Stimulated activated CD8-positive, alpha-beta memory T cell treated with anti-CD3 and anti-CD28 coated beads, Interleukin-12 subunit alpha, Interleukin-12 subunit beta, amount 100 ng/mL, for 1 hour (primary cell): ENCODE measurements at places on chromosomes 6 and 20.

- DNase-seq: peak; percentile 16
Measured at GRCh38 chr20:30168025-30168799, 1089.3 kb upstream of the DEFB115 start.

DNA sequence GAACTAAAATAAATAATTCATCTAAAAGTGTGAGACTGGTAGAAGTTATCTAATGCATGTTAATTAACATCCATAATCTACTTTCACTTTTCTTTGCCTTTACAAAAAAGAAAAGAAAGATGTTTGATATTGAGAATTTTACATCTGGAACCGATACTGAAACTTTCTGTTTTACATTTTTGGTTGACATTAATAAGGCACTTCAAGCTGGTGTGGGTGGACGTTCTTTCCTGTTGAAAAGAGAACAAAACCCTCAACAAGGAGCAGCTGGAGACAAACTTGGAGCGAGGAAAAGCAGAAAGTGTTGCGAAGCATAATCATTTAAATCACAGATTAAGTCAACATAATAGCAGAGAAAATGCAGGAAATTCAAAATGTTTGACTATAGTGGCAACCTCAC is 575.2 kb upstream of the ADGRB3 start:
- DNase-seq: no peak

- no peak for DNase-seq
Measured at GRCh38 chr6:124190256-124190655, 386.6 kb downstream of the NKAIN2 start.

DNA sequence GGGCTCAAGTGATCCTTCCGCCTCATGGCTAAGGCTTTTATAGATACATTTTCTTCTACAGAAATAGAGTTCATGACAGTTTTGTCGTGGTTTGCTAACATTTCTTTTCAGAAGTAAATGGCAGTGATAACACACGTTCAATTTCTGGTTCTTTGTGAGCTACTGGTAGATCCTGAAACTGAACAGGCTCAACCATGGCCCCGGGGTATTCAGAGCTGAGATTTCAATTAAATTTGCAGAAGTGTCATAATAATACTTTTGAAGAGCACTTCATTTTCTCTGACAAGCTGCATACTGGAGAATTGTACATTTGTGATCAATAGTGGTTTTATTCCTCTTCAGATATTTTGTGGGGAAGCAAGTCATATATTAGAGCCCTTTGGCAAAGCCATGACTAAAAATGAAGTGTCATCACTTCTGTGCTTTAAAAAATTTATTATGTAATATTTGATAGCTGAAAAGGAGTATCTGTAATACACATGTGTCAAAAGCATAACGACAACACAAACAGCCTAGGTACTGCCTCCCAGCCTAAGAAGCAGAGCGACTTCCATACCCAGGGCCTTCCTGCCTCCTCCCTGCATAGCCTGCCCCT is 84.3 kb upstream of the SCP2D1 start:
- DNase-seq: no peak

DNA sequence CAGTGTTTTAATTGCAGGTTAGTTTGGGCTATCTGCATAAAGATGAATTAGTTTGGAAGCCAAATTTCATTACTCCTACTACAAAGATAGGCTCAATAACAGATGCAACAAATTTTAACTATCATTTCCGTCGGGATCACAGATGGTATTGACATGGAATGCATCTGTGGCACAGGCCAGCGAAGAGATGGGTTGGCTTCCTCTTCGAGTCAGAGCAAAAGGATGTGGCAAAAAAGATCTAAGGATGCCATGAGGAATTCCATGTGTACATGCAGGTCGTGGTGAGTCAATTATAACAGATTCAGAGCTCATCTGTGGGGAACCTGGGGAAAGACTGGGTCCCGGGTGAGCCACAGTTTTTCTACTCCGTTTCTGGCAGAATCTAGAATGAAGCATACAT is 83.0 kb upstream of the CITED2 start:
- DNase-seq: no peak

GRCh38 chr6:7311917-7312615 is 933 bp downstream of the SSR1 start:
- no peak for DNase-seq

DNA sequence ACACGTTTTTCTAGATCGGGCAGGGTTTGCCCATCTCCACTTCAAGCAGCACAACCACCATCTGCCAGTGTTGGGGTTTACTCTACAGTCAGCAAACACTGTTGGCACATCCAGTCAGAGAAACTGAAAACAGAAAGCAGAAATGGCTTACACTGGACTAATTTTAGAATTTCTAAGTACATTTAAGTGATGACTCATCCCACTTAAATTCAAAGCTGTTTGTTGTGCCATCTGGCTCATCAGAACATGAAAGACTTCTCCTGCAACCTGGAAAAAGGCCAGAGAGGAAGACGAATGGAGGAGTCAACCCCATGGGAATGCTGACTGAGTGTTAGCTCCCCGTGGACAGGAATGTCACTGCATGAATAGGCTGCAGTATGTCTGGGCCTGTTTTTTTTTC is 21.8 kb downstream of the FAM209B start:
- no peak for DNase-seq

- DNase-seq: no peak
Measured at GRCh38 chr6:145648149-145648548, 87.2 kb downstream of the EPM2A start.

GRCh38 chr20:33014336-33015113 is 7.0 kb downstream of the BPIFB2 start:
- no peak for DNase-seq

DNA sequence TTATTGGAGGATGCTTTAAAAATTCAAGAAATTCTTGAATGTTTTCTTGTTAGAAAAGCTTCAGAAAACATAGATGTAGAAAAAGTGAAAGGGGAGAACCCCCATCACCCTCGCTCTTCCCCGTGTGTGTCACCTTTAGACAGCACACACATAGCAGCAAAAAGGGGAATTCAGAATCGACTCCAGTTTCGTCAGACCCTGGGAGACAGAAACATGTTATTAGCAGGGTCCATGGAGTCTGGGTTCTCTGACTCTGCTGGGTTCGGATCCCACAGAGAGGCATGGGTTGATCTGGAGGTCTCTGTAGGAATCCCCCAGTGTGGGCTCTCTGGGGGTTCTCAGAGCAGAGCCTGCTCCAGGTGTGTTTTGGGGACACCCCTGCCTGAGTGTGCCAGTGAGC is 43.7 kb downstream of the ARHGAP40 start:
- no peak for DNase-seq

GRCh38 chr6:126086560-126086959 is 100.2 kb downstream of the TRMT11 start:
- DNase-seq: no peak

DNA sequence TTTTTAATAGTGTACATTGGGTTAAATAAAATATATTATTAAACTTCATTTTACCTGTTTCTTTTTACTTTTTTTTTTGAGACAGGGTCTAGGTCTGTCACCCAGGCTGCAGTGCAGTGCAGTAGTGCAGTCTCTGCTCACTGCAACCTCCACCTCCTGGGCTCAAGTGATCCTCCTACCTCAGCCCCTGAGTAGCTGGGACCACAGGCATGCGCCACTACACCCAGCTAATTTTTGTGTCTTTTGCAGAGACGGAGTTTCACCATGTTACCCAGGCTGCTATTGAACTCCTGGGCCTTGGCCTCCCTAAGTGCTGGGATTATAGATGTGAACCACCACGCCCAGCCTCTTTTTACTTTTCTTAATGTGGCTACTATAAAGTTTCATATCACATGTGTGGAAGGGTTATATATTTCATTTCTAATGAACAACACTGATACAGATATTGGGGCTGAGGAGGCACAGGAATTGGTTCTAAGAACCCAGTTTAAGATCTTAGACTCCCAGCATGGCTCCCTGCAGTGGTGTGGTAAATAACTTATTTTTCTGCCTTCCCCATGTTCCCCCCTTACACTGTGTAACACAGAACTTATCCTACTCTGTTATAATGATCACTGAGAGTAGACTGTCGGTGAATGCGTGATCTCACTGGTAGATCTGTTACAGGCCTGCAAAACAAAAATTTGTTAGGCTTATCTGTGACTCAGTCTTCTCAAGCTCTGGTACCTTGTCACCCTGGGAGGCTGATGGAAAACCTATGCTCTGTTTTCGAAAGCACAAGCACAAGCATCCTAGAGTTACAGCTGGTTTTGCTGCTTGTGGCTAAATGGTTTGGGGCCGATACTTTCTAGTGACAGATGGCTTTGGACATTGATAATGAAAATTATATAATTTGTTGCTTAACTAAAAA is 5.8 kb upstream of the ATXN1 start:
- no peak for DNase-seq

- no peak for DNase-seq
Measured at GRCh38 chr6:39224523-39225182, 4.6 kb downstream of the KCNK5 start.

GRCh38 chr6:107957308-107957908 is 600 bp downstream of the SEC63 start:
- peak; percentile 33 for DNase-seq

GRCh38 chr20:47315339-47316056 is 41.0 kb downstream of the ZMYND8 start:
- no peak for DNase-seq

- DNase-seq: no peak
Measured at GRCh38 chr6:139474145-139475108, 100.0 kb upstream of the CITED2 start.

DNA sequence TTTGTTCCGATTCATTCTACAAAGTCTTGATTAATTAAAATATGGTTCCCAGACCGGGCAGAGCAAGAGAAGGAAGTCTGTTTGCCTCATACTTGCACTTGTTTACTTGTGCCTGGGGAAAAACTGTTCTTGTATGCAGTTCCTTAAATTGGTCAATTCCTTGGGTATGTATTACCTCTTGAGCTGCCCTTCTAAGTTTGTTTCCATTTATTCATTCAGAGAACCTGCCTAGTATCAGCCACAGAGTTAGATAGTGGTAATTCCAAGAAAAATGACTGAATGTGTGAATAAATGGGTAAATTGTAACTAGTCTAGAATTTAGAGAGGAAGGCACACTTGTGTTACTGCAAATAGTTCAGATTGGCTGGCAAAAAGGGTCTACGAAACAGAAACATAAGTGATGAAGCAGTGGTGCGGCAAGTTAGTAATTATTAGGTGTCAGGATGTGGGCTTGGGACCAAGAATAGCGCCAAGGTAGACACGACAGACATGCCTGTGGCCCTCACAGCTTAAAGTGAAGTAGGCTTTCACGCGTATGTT is 525 bp upstream of the MAK start:
- no peak for DNase-seq

GRCh38 chr20:17735206-17735804 is 35.5 kb downstream of the BANF2 start:
- no peak for DNase-seq

DNA sequence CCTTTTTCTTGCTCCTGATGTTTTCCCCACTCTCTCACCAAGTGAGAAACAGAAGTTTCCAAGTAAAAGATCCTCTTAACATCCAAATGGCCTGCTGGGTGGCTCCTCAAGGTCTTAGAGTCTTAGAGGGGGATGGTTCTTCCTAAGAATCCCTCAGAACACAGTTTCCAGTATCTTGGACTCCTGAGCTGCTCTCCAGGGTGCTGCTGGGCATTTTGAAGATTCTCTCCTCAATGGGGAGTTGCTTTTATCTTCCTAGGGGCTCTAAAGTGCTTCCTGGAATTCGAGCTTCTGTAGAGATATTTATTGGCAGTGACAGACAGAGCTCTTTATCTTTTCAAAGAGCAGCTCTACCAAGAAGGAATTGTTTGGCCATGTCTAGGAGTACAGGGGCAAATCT is 70.8 kb upstream of the SLC35B3 start:
- no peak for DNase-seq

DNA sequence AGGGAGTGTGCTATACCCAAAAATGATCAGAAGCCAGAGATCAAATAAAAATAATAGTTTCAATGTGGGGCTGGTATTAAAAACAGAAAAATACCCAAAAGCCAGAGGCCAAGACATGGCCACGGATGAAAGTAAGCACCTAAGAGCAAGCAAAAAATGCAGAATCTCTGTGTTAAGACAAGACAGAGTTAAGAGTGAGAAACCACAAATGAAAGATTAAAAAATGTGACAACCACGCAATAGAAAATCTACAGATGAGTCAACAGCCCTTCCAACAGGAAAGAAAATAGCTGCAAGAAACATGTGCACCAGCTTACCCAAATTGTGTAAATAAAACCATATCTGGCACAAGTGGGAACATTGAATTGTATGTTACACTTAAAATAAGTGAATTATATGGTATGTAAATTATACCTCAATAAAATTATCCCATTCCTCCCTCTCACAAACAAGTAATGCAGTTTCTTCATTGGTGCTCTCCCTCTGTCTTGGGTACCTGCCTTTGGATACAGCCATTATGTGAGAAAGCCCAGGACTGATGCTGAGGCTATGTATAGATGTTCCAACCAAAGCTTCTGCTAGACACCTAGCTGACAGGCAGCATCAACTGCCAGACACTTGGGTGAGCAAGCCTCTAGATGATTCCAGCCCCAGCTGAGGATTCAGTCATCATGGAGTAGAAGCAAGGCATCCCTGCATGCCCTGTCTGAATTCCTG is 55.3 kb upstream of the UFL1 start:
- DNase-seq: no peak

DNA sequence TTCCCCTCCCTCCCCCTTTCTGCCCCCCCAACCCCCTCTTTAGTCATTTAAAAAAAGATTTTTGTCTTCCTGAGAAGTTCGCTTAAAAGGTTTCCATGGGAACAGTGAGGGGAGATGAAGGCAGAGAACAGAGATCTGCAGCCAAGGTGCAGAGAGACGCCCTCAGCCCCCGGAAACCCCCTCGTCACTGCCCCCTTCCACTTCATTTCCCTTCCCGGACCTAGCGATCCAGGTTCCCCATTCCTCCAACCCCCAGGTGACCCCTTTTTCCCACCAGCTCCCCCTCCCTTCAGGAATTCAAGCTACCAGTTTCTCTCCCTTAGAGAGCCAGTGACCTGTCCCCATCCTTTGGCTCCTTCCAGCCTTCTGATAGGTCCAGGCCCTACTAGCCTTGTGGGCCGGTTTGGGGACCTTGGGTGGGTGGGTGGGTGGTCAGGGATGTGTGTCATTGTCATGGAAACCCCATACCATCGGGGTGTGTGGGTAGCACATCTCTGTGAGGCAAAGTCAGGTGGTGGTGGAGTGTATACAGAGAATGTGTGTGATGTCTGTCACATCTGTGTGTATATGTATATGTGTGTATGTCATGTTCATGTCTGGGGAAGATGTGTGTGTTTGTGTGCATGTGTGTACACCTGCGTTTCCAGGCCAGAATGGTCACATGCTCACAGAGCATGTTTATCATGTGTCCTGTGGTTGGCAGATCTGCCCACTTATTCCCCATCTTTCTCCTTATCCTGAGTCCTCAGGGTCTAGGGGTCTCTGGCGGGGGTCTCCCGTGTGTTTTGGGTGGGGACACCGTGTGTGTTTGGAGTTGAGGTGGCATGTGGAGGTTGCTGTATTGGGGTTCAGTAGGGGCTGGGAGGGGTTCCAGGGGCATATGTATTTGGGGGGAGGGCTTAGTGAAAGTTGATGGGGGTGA is 7.0 kb downstream of the SYNGAP1 start:
- DNase-seq: no peak

- DNase-seq: no peak
Measured at GRCh38 chr6:13260831-13261230, 67.5 kb downstream of the TBC1D7 start.

DNA sequence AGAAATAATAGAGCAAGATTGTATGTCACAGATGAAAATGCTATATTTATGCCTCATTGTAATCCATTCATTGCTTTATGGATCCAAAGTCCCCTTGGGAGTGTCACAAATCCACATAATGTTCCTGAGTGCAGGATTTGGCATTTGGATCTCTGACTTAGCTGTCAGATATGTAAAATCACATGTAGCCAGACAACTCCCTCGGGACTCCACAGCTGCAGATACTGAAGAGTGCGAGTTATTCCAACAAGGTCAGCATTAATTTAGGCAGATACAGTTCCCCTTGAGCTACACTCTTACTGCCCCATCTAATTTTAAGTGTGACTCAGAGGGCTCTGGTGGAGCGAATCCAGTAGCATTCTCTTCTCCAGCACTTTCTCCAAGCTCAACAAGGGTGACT is 433.2 kb downstream of the CD83 start:
- DNase-seq: no peak
